ENCODE measurements at places on chromosomes 4 and X.

- DNase-seq: no peak
Observed at GRCh38 chrX:8125566-8125965, 45.5 kb downstream of the VCX2 start.

GRCh38 chr4:47386561-47387235 lies 76.8 kb downstream of the COMMD8 start:
- no peak for DNase-seq

- DNase-seq: no peak
Observed at GRCh38 chr4:135838889-135839288, 1637.3 kb upstream of the PABPC4L start.

DNA sequence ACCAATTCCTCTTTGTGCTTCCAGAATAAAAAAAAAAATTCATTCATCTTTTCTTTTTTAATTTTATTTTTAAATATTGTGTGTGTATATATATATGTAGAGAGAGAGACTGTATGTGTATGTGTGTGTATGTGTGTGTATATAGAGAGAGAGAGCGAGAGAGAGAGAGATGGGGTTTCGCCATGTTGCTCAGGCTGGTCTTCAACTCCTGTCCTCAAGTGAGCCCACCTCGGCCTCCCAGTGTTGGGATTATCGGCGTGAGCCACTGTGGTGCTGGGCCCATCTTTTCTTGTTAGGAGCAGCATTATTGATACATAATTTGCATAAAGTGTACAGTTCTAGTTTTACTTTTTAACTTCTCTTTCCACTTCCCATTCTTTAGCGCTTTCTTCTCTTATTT lies 33.6 kb downstream of the KDM6A start:
- no peak for DNase-seq

DNA sequence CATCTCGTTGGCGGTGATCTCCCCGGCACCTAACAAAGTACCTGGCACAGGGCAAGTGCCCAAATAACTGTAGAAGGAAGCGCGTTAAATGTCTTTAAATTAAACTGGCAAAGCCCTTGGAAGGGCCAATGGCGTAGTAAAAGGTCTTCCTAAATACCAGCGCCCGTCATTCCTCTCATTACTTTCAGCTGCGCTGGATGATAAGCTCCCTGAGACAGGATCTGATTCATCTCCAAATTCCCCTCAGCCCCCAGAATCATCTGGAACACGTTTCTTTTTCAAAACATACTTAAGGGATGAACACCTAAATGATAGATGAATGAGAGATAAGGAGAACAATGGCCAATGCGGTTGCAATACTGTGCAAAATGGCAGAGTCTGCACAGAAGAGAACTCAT lies 95.1 kb downstream of the AFAP1 start:
- no peak for DNase-seq

- DNase-seq: no peak
Observed at GRCh38 chr4:54197926-54198325, 31.2 kb upstream of the PDGFRA start.
